Activated CD4-positive, alpha-beta T cell treated with anti-CD3 and anti-CD28 coated beads, Interleukin-2, amount 50 U/mL, for 24 hours (primary cell): ENCODE measurements at places on chromosomes 4 and X.

GRCh38 chr4:109156356-109156755, 146.1 kb downstream of the COL25A1 start:
- DNase-seq, result no peak

GRCh38 chr4:18917689-18918088, 896.1 kb upstream of the LCORL start:
- DNase-seq, result no peak

DNA sequence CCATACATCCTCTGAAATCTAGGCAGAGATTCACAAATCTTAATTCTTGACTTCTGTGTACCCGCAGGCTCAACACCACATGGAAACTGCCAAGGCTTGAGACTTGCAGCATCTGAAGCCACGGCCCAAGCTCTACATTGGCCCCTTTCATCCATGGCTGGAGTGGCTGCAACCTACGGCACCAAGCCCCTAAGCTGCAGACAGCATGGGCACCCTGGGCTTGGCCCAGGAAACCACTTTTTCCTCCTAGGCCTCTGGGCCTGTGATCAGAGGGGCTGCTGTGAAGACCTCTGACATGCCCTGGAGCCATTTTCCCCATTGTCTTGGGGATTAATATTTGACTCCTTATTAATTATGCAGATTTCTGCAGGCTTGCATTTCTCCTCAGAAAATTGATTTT, 457.9 kb downstream of the GRIA2 start:
- no peak for DNase-seq

DNA sequence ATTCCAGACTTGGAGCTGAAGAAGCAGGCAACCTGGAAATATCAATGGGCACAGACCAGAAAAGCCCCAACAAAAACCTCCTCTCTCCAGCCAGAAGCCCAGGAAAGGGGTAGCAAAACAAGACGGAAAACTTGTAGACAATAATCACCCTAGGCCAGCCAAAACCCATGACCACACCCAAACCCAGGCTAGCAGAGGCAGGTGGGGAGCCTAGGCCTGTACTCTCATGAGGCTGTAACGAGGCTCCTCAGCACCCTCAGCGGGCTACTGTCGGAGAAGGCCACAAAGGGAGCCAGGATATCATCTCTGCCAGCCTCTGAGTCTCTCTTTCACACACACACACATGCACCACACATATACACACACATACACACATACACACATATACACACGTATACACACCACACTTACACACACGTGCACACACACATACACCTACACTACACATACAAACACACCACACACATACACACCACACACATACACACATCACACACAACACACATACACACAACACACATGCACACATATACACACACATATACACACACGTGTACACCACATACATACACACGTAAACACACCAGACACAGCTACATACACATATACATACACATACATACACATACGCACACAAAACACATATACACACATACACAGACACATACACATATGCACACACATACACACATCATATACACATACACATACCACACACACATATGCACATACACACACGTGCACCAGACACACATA, 90.6 kb downstream of the FHDC1 start:
- no peak for DNase-seq

GRCh38 chr4:14008494-14008893, 381.0 kb upstream of the BOD1L1 start:
- DNase-seq, result no peak

GRCh38 chr4:40557736-40558135, 71.9 kb downstream of the RBM47 start:
- DNase-seq, result no peak
